ENCODE measurements at places on chromosomes 3 and 15.

DNA sequence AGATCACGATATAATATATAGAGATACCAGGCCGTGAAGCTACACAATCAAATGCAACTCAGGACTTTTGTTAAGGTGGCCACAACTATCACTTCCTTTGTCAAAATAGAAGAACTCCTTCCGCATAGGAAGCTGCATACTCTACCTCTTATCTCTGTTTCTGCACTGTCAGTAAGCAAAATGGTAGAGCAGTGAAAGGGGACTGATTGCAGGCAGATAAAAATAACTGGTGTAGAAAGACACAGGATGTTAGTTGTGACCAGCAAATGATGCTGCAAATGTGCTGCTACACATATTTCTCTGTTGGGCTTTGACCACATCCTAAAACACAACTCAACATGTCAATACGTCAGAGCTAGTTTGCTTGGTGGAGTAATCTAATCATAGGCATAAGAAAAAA, 16.3 kb upstream of the TRAT1 start:
- no peak for DNase-seq

DNA sequence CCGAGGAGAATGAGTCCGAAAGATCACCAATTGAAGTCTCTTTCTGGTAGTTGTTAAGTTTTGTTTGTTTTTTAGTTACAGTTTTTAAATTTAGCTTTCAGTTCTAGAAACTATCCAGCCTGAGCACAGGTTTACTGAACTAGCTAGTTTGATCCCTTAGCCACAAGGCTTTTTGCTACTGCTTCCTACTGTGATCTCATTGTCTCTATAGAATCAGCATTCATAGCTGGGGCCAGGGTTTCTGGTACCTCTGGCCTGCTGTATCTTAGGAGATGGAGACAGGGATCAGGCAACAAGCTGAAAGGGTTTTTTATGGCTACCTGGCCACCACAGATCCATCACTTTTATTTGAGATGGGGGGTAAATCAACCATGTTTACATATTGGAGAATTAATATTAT, 37.0 kb downstream of the GOLM2 start:
- DNase-seq = no peak

GRCh38 chr3:17579289-17580031, 163.0 kb downstream of the TBC1D5 start:
- no peak for DNase-seq

GRCh38 chr3:183475016-183475763, 46.8 kb upstream of the MCF2L2 start:
- DNase-seq = no peak

DNA sequence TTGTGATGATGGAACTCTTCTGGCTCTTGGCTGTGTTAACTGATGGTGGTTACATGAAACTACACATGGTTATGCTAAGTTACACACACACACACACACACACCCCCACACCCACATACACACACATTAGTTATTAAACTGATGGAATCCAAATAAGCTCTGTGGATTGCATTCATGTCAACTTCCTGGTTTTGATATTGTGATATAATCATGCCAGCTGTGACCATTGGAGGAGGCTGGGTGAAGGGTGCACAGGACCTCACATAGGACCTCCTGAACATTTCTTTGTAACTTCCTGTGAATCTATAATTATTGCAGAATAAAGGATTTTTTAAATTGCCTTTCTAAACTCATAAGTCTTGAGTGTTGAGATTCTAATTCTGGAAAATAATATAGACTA, 58.9 kb upstream of the LIMD1 start:
- DNase-seq = no peak

DNA sequence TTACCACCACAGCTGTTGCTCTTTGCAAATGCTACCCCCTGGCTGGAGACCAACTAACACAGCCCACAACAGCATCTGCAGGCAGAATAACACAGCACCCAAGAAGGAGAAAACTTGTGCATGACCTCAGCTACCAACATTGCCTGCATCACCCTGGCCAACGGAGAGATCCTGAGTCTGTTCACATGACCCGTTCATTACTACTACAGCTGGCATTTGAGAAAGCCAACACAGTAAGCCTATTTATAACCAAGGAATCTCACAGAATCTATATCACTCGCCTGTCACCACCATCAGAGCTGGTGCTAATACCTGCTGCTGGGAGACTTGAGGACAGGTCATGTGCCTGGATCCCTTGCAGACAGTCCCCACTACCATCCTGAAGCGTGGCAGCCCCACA, 215.2 kb downstream of the POLQ start:
- no peak for DNase-seq

DNA sequence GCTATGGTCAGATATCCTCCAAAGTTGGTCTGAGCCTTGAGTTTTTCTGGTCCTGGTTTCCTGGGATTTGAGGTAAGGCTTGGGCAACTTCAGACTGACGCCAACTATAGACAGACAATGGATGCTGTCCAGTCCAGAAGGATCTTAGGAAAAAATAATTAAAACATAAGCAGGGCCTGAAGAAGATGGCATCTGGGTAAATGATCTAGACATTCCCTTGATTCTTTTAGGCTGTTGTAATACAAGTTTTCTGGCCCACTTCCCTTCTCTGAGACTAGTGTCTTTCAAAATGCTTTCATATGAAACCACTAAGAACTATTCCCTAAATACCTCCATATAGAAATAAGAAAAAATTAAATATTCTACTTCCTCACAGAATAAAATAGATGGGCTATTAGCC, 47.7 kb upstream of the PLXND1 start:
- DNase-seq = no peak

- DNase-seq = no peak
These were observed 90.2 kb downstream of the DNAJB8 start for GRCh38 chr3:128376516-128376915.

GRCh38 chr3:82000773-82001172, 239.3 kb upstream of the GBE1 start:
- no peak for DNase-seq

GRCh38 chr3:46656778-46657556, 36.5 kb downstream of the ALS2CL start:
- DNase-seq = no peak

GRCh38 chr3:141051443-141052200, 475 bp downstream of the SPSB4 start:
- DNase-seq = no peak

- no peak for DNase-seq
These were observed 40.8 kb downstream of the CHST14 start for GRCh38 chr15:40511472-40512133.

- no peak for DNase-seq
These were observed 315.9 kb downstream of the BCHE start for GRCh38 chr3:165521131-165521871.

- no peak for DNase-seq
These were observed 38.5 kb downstream of the SCN11A start for GRCh38 chr3:39013289-39013688.

GRCh38 chr3:52845691-52846431, 11.0 kb upstream of the MUSTN1 start:
- DNase-seq = no peak

GRCh38 chr3:60289341-60290121, 961.7 kb downstream of the FHIT start:
- DNase-seq = no peak

- no peak for DNase-seq
These were observed 111.4 kb upstream of the PLAAT1 start for GRCh38 chr3:193129607-193130006.

DNA sequence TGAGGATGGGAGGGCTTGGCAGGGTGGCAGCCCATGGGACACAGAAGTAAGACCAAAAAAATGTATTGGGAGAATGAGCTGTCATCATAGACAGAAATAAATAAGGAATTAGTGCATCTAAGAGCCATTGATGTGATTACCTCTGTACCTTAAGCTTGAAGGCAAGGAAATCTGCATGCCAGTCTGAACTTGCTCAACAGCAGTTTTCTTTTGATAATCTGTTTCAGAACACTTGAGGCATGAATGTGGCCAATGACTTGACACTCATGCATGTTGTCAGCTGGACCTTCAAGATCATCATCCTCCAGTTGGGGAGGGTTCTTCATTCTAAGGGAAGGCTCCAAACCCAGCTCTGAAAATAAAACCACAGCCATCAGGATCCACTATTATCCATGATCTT, 148.5 kb downstream of the DCLK3 start:
- no peak for DNase-seq

GRCh38 chr3:122928396-122929187, 99.0 kb downstream of the SEMA5B start:
- no peak for DNase-seq

DNA sequence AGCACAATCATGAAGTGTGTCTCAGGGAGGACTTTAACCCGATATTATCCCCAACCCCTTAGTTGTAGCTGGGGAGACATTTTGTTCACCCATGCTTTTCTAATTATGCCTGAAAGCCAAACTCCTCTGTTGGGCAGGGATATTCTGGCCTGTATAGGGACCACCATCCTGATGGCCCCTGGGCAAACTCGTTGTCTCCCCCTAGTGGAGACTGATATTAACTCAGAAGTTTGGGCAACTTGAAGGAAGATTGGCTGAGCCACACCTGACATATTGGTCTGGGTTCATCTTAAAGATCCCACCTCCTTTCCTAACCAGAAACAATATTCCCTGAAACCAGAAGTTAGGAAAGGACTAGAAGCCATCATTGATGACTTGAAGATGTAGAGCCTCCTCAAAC, 42.3 kb downstream of the TM4SF18 start:
- no peak for DNase-seq

DNA sequence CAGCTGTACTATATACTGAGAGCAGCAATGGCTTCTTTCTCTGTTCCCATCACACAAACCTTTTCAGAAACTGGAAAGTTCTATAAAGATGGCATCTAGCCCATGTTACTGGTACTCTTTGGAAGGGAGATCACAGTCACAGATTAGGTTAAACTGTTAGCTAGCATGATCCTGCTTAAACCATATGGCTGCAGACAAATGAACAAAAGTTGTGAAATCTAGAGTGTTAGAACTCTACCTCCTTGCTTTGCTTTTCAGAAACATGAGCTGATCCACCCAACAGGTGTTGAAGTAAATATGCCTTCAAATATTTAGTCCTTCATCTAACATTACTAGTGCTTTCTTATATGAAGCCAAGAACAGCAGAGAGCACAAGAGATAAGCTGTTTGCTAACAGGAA, 102.6 kb downstream of the SNRK start:
- no peak for DNase-seq

- DNase-seq = no peak
These were observed 16.1 kb downstream of the MAP6D1 start for GRCh38 chr3:183809270-183809669.

DNA sequence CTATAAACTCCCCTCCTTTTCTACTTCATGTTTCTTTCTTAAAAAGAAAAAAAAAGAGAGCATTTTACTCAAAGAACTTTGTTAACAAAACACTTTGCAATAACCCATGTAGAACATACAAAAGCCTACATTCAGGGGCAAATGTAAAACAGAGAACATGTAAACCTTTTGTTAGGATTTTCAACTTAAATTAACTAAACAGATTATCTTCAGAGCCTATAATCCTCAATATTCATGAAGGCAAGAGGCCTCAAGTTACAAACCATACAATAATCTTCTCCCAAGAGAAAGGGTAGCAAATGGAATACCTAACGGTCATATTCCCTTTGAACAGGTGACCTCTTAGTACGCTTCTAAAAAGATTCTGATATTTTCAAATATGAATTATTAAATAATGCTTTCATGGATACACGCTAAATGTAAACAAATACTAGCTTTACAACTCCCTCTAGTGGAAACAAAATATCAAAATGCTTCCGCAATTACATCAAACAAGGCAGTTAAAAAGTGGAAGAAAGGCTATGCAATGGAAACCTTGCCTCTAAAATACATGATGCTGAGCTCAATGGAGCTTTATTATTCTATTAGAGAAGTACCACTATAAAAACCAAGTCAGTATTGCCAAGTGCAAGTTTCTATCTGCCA, 9.9 kb downstream of the CEP152 start:
- no peak for DNase-seq

GRCh38 chr3:100781301-100781700, 72.0 kb downstream of the TFG start:
- no peak for DNase-seq

DNA sequence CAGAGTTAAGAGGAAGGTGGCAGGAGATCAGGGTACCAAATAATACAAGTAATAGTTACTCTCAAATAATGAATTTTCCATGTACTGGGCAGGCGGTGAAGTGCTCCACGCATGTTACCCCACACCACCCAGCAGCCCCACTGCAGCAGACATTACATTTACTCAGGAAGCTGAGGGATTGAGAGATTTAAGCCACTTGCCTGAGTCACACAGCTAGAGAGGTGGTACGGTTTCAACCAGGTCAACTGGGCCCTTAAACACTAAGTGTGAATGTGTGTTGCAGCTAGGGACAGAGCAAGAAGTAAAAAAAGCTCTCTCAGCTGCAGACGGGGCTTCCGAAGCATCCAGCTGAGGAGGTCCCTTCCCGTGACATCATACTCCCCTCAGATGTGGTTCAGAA, 91.3 kb downstream of the PRICKLE2 start:
- DNase-seq = no peak

GRCh38 chr15:40808861-40809450, 1.7 kb upstream of the DNAJC17 start:
- no peak for DNase-seq

DNA sequence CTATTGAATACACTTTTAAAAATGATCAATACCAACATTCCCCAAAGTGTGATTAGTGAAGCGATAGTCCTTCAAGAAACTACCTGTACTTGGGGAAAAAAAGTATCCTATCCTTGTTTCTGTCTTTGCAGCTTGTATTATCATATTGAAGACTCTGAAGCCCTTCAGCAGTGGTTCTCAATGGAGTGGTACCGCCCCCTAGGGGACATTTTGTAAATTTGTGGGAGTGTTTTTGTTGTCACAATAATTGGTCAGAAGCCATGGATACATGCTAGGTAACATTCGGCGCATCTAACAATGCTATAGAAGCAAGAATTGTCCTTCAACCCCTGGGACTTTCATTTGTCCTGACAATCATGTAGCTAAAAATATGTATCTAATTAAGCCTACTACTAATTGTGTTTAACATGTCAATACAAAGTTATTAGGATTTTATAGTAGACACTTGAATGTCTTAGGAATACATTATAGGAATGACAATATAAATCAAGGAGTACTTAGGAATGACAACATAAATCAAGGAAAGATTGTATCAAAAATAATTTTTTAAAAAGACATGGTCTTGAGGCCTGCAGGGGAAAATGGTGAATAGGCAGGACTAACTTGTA, 53.7 kb downstream of the NMD3 start:
- no peak for DNase-seq

DNA sequence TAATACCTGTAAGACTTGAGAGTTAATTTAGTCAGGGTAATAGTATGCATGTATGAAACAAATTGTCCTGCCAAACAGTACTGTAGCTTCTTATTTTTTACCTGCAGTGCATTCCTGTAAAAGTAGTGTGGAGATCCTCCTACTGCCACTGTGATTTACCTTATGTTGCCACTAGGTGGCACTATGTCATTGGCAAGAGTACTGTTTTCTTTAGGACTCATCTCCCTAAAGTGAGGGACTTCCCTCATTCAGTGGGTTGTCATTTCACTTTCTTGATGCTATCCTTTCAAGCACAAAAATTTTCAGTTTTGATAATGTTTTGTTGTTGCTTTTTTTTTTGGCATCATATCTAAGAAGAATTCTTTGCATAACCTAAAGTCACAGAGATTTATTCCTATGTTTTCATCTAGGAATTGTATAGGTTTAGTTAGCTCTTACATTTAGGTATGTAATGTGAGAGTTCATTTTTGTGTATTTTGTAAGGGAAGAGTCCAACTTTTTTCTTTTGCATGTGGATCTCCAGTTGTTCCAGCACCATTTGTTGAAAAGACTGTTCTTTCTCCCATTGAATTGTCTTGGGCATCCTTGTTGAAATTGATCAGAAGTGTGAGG, 105.7 kb downstream of the AKAP13 start:
- peak; percentile 41 for DNase-seq
